ENCODE measurements at places on chromosomes 2 and 18. TPM values are rescaled to one million over a fixed set of nuclear protein-coding genes. Genes with fewer than 3 reads are reported as not detected.

DNA sequence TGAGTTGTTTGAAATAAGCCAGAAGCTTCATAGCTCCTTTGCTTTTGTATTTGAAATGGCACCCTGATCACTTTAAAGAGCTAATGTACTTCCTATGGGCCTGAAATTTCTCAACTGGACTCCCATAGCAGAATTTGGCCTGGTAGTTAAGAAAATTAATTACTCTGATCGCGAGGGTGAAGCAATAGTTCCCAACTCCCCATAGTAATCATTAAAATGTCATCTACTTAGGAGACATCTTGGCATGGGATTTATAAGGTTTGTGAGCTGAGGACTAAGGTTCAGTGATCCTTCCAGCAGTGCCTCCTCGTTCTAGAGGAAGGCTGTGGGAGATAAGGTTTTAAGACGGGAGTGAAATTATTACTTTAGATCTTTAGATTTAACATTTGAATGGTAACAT lies 581.0 kb downstream of the ARHGAP15 start:
- DNase-seq: peak; percentile 56

- DNase-seq: no peak
These were observed 935.3 kb upstream of the KLHL29 start for GRCh38 chr2:22449696-22450095.

- no peak for DNase-seq
These were observed 139.9 kb downstream of the VWC2L start for GRCh38 chr2:214550786-214551185.

- DNase-seq: peak; percentile 83
These were observed 56.9 kb upstream of the CCDC141 start for GRCh38 chr2:179106676-179107428.

DNA sequence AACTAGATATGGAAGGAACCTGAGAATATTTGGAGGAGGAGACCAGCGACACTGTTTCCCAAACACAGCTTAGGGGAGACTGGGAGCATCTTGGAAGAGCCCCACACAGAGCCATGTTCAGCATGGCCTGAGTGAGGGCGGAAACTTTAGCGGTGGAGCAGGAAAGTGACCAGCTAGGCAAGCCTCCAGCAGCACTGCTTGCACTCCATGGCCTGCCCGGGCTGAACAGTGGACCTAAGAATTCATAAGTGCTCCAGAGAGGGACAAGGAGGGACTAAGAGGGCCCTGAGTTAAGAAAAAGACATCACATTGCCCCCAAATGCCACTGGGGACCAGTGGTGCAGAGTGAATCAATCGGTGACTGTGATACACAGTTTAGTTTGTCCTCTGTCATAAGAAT lies 566.4 kb downstream of the TNS1 start:
- no peak for DNase-seq

The REG1B gene
- total RNA-seq: not detected
